Activated CD8-positive, alpha-beta T cell treated with anti-CD3 and anti-CD28 coated beads, Interleukin-2, amount 10 ng/mL, durations not matched to agents 7 days and 5 days (primary cell): ENCODE measurements at places on chromosomes 12 and 14.

GRCh38 chr14:68628605-68629310 is 164.1 kb downstream of the ZFP36L1 start:
- DNase-seq = peak; percentile 29

GRCh38 chr14:59422069-59422881 is 42.9 kb downstream of the GPR135 start:
- no peak for DNase-seq

DNA sequence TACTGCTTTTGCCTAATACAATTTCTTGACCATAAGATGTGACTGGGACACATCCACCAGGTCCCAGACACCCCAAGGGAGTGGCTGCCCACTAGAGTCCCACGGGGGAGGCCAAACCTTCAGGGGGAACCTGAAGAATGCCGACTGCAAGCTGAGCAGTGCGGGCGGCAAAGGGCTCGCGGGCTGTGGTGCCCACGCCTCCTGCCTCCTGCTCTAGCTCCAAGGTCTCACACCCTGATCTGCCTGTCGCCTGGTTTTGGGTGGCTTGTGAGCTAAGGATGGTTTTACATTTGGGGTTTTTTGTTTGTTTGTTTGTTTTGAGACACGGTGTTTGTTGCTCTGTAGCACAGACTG is 75.2 kb downstream of the MOK start:
- no peak for DNase-seq

DNA sequence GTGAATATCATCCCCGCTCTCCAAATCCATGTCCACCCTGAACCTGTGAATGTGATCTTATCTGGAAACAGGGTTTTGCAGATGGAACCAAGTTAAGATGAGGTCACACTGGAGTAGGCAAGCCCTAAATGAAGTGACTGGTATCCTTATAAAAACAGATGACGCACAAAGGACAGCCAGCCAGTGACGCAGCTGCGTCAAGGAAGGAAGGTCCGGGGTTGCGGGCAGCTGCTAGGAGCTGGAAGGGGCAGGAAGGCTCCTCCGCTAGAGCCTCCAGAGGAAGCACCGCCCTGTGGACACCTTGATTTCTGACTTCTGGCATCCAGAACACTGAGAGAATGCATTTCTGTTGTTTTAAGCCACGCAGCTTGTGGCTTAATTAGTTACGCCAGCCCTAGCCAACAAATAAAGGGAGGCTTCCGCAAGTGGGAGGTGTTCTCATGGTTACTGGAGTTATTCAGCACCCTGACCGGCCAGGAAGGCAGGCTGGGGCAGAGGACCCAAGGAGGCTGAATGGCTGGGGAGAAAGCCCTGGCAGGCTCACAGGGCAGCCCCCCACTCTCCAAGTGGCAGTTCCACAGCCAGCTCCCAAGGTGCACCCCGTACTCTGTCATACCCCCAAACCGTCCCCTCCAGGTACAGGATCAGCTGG is 127.6 kb upstream of the NCOR2 start:
- DNase-seq = no peak

DNA sequence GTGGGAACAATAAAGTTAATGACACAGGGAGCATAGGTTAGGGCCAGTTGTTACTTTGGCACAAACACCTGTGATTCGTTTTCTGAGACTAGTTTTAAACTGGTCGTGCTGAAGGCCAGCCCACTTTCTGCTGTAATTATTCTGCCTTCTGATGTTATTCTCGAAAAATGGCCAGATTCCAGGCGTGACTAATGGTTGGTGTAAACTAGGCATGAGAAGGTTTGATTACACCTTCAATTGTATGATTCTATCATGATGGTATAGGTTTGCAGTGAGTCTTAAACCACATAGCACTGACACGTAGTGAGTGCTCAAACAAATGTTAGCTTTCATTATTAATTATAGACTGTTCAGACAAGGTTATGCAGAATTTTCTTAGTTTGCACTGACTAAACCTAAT is 39.0 kb downstream of the CKB start:
- no peak for DNase-seq

DNA sequence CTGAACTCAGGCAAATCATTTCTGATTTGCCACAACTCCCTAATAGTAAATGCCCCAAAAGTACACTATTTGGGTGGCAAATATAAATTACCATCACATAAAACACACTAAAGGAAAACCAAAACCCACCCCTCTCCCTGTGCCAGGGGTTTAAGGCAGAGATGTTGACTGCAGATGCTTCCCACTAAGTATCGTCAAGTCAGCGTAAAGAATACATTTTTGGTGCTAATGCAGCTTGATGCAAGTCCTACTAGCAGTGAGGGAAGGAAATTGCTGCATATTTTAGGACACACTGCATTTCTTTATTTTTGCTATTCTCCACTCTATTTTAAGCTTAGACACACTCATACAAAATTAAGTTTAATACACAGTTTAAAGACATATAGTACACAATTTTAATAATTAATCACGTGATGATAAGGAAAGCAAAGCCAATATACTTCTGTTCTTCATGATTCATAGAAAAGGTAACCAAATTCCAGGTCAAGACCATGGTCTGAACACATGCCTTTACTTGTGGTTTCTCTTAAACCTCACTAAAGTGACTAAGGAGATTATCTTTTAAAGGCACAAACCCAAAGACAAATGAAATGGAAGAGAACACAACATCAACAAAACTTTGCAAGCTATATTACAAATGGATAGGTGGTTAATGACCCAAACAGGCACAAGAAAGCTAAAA is 162.2 kb downstream of the STXBP6 start:
- DNase-seq = no peak

DNA sequence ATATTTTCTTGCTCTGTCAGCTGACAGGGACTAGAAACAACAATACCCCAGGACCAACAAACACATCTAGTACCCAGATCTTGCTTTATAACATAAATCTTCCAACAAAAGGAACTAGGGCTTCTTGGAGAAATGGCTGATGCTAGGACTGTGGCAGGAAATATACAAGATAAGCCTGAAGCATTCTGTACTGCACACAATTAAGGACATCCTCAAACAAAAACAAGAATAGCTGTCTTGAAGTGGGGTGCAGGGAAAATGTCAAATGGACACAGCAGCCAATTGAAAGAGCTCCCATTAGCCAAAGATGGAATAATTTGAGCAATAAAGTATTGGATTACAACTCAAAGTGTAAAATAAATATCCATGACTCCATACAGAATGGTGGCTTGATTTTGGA is 50.0 kb downstream of the LGMN start:
- no peak for DNase-seq

GRCh38 chr12:53252349-53252916 is 15.7 kb upstream of the ESPL1 start:
- DNase-seq = no peak

- no peak for DNase-seq
Measured at GRCh38 chr14:22870811-22871223, 723 bp upstream of the LRP10 start.

- no peak for DNase-seq
Measured at GRCh38 chr12:124980098-124980892, 8.6 kb downstream of the DHX37 start.

GRCh38 chr14:20332788-20333493 is at the start of gene CCNB1IP1:
CCNB1IP1 (minus strand) TSS chr14:20333279; CDS start chr14:20316523, 16,756 bp downstream.
- DNase-seq = peak; percentile 72

DNA sequence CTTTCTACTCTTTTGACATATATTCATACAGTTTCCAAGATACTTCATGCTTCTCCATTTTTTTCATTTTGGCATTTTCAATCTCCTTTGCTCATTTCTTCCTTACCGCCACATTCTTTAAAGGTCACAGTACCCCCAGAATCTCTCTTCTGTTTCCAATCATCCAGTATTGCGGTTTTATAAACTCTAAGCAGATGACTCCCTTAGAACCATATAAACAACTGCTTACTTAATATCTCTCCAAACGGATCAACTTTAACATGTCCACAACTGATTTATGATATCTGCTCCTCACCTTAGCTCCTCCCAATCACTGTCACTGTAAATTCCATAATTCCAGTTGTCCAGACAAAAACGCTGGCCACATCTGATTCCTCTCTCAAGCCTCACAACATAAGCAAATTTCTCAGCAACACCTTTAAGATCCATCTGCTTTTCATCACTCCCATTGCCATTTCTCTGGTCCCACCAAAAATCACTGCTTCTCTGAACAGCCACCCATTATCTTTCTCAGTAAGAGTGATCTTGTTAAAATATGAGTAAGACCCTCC is 49.6 kb downstream of the HNRNPC start:
- no peak for DNase-seq

DNA sequence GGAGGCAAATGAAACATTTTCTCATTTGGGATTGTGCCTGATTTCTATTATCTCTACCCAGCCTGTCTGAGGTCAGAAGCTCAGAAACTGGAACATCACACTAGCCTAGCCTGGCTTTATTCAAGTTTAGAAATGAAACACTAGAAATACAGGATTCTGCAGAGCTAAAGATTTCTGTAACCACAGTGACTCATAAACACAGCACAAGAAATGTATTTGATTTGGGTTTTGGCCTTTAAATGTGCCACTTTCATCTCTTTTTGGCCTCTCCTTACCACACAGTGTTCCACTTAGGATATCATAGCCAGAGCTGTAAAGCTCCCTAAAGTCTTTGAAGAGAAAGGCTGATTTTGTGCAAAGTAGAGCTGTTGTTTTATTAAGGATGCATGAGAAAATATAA is 307.5 kb downstream of the EMP1 start:
- DNase-seq = no peak

DNA sequence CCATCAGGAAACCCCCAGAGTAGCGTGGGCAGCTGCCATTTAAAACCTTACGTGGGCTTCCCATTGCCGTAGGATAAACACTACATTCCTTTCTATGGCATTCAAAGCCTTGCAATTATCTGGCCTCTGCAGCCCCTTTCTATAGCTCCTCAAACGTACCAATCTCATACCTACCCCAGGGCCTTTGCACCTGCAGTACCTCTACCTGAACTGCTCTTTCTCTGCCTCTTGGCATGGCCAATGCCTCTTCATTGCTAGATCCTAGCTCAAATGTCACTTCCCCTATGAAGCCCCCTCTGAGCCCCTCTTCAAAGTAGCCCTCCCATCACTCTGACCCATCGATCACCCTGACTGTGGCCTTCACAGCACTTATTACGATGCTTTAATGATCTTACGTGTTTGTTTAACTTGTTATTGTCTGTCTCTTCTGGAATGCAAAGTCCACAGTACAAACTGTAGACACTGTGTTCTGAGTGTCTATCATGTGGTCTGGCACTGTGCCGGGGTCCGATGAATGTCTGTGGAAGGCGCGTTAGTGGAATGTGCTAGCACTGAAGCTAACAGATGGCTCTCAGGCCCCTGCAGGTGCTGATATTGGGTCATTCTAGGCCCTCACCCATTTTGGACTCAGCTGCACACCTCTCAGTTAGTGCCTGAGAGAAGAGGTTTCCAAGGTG is 157.3 kb upstream of the NOS1 start:
- DNase-seq = no peak
